ENCODE measurements at places on chromosomes 2 and 18.

DNA sequence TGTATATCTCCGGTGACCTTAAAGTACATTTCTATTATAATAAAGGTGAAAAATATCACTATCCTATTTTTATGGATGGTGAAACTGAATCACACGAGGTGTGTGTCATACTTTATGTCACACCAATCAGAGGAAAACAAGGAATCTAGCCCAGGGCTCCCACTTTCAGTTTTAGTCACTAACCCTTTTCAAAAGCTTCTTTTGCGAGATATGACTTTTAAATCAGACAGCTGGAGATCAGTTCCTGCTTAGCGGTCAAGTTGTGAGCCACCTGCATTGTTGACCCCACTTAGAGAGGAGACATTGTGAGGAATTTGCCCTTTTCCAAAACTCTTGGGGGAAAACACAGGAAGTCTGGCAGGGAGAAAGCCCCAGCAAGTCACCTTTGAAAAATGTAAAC is 70.5 kb downstream of the CPS1 start:
- DNase-seq: no peak

GRCh38 chr18:28576941-28577340 is 400.0 kb upstream of the CDH2 start:
- DNase-seq: no peak

- no peak for DNase-seq
Observed at GRCh38 chr18:71020342-71021029, 731.6 kb downstream of the SOCS6 start.

DNA sequence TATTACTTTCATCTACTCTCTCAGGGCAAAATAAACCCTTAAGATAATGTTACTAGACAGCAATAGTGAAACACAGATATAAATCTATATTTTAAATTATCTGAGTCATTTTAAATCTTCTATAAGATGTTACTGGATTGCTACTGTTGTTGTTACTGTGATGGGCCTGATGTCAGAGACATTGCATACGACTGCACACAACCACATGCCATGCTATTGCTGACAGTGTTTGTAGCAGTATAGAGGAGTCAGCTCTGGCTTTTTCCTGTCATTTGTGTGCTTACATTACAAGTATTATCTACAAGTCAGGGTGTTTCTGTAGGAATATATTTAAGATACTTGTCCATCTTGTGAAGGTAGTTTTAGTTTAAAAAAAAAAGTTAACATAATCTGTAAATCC is 63.9 kb downstream of the CCDC148 start:
- DNase-seq: no peak

DNA sequence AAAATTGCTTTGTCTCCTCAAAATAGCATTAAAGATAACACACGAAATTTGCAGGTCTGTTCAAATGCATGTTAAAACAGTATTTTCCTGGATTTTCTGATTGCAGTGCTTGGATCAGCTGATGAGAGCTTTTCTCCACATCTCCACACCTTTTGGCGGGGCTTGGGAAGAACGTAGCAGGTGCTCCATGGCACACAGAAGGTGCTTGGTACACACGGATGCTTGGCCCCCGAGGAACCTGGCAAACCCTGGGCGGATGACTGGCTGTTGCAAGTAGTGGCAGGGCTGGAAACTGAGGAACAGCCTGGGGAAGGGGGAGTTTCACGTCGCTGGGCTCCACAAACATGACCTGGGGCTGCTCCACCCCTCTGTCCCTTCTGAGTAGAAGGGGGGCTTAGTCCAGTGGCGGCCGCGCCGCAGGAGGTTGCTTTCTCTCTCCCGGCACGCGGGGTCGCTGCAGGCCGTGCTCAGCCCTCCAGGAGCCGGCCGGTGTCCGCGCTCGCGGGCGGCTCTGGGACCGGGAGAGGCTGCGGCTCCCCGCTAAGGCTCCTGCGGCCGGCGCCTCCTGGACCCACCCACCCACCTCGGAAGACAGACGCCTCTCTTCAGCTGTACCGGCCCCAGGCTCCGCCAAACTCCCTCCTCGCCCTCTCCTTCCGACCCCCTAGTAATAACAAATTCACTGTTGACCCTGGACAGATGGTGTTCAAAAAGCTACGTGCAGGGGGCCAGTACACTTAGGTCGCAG is 69.3 kb downstream of the MARCO start:
- no peak for DNase-seq

GRCh38 chr2:152189622-152190495 is 14.3 kb upstream of the STAM2 start:
- DNase-seq: no peak

GRCh38 chr2:3172265-3172935 is 205.2 kb downstream of the EIPR1 start:
- DNase-seq: no peak

DNA sequence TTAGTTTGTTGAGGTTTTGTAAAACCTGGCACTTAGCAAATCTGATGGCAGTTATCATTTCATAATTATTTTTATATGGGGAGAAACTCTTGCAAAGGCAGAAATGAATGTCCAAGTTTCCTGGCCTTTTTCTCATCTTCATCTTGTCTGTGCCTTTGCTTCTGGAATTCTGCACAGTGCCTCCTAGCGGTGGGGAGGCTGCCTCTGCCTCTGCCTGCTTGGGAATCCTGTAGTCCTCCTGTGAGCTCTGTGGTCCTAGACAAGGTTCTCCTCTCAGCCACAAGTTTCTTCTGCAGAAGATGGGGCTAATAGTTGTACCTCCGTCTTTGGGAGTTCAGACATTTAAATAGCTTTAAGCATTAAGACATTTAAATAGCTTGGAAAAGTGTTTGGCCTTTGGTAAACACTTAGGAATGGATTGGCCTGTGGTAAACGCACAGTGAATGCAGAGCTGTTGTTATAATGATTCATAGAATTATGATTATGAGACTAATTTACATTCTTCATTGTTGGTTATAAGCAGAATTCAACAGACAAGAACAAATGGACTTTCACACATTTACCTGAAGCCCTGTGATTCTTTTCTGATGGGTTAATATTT is 101.2 kb downstream of the ZNF236 start:
- DNase-seq: no peak

DNA sequence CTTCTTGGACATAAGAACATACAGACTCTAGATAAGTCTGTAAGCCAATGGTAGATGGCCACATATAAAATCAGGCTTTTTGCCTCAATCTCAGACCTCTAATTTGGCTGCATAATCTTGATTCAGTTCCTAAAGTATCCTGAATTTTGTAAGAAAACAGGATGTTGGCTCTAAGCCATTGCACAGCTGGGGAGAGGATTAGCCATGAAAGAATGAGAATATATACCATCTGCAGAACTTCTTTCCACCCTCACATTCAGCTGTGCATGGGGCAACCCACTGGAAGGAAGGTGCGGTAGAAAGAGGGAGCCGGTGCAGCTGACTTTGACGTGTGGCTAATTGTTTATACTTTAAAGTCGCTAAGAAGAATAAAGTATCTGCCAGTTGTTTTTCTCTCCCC is 1061.6 kb upstream of the FAM98A start:
- DNase-seq: no peak

DNA sequence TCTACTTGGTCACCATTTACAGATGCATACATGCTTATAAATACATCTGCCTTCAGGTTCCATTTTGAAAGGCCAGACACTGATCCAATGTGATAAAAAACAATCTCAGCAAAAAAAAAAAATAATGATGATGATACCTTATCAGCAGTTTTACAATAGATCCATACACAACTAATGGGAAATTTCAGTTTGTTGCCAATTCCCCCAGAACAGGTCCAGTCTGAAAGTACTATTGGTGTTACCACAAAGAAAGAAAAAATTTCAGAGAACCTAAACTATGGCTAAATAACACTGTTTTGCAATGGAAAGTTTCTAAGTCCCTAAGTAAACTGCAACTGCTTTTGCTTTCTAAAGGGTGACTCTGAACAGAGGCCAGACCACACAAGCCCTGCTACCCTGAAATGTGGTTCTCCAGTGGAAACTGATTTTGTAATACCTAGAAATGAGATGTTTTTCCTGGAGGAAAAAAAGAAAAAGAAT is 54.1 kb downstream of the LPIN2 start:
- no peak for DNase-seq

DNA sequence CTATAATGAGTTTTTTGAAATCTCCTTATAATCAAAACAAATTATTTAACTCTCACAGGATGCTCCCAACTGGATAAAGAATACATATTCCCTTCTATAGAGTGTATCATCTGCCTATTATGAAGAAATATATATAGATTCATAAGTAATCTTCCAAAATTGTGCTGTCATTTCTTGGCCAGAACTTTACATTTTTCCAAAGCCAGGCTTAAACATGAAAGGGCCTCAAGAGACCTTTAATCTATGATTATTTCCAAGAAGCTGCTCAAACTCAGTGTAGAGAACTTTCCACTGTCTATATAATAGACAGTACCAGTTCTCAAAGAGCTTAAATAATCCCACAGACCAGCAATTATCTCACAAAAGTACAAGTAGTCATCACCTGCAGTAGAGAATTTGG is 211.0 kb downstream of the AKAIN1 start:
- no peak for DNase-seq

- DNase-seq: no peak
Observed at GRCh38 chr2:71776227-71776626, 322.9 kb downstream of the DYSF start.

DNA sequence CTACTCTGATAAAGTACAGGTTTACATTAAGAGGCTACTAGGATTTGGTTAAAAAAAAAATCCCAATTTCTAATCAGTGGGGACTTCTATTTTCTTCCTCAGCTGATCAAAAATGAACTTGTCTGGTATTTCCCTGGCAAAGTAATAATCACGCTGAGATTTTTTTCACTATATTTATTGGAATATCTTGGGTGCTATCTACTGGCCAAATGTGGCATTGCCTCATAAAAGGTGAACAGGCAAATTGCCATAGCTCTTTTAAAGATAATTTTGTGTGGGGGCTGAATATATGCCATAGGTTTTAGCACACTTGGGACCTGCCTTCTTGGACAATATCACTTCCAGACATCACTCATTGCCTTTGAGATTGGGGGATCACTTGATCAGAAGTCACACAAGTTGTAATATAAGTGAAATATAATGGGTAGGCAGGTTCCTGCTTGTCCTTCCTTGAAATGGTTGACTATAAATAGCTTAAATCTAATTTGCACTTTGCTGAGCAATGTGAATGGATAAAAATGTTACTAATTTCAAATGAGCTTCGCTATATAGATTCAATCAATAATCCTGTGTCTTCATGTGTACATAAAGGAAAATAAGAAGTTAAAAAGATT is 7.0 kb upstream of the NXPH2 start:
- no peak for DNase-seq

DNA sequence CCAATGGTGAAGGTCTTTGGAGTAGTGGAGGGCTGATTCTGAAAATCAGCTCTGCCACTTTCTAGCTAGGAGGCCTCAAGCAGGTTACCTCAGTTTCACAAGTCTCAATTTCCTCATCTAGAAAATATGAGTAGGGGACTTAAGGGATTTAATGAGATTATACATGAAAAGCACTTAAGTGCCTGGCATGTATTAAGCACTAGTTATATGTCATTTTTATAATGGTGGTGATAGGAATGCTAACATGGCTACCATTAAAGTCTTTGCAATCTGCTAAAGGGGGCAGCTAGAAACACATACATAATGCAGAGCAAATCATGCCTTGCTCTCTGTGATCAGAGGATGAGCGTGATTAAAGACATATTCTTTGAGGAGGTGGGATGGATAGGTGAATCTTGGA is 640.9 kb upstream of the ZEB2 start:
- no peak for DNase-seq

- no peak for DNase-seq
Observed at GRCh38 chr2:18373664-18374063, 186.8 kb downstream of the RDH14 start.

DNA sequence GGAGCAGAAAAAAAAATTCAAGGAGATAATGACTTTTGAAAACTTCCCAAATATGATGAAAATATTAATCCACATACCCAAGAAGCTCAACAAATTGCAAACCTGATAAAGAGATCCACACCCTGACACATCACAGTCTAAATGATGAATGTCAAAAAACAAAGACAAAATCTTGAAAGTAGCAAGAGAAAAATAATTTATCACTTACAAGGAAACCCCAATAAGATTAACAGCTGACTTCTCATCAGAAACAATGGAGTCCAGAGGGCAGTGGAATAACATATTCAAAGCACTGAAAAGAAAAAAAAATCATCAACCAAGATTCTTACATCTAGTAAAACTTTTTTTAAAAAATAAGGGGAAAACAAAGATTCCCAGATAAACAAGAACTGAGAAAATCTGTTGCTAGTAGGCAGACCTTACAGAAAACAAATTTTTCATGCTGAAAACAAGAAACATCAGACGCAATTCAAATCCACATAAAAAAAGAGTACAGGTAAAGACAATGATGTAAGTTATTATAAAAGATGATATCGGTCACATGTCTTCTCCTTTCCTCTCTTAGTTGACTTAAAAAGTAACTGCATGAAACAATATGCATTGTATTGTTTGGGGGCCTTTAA is 21.3 kb downstream of the SLC66A2 start:
- no peak for DNase-seq

- no peak for DNase-seq
Observed at GRCh38 chr2:209640358-209640757, 131.3 kb upstream of the UNC80 start.

DNA sequence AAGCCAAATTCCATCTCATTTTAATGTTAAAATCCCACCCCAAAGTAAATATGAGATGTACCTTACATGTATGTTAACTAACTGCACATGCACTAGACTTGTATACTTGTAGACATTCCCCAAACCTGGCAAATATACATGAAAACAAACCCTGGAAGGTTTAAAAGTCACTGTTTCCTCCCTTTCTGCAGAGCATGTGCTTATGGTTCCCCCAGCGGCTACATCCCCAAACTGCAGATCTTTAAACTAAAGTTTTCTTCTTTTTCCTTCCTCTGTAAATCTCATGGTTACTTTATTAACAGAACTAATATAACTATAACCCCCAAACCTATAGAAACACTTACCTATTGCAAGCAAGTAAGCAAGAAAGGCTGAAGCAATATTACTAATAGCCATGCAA is 731.5 kb downstream of the LRP1B start:
- no peak for DNase-seq

DNA sequence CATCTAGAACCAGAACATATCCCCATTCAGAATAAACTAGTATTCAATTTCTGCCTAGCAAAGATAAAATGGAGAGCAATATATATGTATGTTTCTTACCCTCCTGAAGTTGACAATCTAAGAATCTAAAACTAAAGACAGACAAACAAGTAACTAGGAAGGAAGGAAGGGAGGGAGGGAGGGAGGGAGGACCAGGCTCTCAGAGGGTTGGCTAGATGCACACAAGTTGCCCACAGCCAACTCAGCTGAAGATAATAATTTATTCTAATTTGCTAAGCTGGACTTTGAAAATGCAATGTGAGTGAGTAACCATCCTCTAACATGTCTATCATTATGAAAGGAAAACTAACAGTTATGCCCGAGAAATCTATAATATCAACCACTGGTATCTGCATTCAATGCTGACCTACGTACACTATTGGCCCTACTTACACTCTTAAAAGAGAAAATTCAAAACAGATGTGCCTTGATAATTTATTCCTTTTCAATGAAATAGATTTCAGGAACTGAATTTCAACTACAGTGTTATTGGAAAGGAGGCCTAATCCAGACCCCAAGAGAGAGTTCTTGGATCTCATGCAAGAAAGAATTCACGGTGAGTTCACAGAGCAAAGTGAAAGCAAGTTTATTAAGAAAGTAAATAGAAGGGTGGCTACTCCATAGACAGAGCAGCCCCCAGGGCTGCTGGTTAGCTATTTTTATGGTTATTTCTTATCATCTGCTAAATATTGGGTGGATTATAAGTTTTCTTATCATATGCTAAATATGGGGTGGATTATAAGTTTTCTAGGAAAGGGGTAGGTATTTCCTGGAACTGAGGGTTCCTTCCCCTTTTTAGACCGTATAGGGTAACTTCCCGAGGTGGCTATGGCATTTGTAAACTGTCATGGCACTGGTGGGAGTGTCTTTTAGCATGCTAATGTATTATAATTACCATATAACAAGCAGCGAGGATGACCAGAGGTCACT is 288.5 kb upstream of the SLC39A10 start:
- no peak for DNase-seq

Data from CD4-positive, alpha-beta T cell treated with Interferon gamma for 1 hour (primary cell).